ENCODE measurements at places on chromosomes 16 and 17.

DNA sequence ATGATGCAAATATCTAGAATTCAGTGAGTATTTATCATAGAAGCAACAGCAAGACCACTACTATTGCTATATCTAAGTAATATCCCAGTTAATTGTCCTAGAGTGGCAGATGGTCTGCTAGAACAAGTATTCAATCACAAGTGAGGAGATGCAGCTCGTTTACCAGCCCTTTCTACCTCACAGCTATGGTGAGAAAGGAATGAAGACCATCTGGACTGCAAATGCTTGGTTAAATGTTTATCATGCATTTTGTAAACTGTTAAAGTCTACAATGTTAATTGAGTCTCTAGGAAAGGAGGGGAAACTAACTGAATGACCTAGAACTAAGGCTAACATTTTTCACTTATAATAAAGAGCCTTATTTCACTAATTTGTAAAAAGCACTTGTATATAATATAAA, 52.5 kb downstream of the CNOT1 start:
- DNase-seq = no peak

DNA sequence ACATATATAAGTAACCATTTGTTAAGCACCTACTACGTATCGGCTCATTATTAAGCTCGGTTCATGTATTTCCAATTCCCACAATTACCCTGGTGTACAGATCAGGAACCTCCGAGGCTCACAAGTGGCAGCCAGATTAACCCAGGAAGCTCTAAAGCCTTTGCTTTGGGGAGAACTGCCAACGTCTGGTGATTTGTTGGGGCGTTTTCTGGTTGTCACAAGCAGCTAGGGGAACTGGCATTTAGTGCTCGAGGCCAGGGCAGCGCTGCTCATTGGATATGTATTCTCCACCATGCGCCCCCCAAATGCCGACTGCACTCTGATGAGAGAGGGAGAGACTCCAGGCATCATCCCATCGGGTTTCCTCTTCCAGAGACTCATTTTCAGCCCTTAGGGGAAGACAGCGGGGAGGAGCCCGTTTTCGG, 541 bp downstream of the ZNF18 start:
- no peak for DNase-seq

DNA sequence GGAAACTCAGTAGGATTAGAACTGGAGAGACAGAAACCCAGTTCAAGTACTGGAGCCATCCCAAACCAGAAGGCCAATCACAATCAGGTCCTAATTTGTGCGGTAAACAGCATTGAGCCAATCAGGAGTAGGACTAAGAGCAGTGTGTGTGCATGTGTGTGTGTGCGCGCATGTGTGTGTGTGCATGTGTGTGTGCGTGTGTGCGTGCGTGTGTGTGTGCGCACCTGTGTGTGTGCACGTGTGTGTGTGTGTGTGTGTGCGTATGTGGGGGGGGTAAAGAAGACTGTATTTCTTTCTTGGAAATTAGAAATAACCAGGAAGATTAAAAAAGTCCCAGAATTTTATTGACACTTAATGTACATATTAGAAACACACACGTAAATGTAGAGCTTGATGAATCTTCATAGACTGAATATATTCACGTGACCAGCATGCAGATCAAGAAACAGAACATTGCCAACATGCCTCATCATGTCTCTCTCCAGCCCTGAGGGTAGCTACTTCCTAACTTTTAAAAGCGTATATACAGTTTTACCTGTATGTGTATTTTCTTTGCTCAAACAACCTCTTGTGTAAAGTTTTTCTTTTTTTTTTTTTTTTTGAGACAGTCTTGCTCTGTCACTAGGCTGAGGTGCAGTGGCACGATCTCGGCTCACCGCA, 919 bp upstream of the DHRS7C start:
- no peak for DNase-seq

DNA sequence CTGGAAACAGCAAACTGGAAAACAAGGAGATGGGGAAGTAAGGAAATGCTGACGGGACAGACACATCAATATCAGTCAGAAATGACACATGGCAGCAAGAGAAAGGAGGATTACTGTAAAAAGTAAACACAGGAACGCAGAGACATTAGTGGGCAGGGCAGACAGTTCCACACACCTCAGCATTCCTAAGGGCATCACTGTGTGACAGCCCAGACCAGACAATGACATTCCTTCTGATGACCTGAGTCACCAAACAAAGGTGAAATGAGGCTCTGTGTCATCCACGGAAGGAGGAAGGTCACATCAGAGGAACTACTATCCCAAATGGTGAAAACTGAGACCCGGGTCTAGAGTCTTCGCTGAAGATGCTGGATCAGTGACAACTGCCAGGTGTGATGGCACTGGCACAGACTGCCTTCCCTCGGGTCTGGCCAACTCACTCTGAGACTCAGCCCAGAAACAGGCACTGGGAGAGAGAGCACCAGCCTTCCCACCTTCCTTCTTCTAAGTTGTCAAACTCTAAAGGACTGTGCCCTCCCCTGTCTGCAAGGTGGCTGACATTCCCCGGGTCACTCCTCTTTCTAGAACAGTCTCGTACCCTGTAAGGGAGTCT, 36.7 kb downstream of the TK2 start:
- no peak for DNase-seq

DNA sequence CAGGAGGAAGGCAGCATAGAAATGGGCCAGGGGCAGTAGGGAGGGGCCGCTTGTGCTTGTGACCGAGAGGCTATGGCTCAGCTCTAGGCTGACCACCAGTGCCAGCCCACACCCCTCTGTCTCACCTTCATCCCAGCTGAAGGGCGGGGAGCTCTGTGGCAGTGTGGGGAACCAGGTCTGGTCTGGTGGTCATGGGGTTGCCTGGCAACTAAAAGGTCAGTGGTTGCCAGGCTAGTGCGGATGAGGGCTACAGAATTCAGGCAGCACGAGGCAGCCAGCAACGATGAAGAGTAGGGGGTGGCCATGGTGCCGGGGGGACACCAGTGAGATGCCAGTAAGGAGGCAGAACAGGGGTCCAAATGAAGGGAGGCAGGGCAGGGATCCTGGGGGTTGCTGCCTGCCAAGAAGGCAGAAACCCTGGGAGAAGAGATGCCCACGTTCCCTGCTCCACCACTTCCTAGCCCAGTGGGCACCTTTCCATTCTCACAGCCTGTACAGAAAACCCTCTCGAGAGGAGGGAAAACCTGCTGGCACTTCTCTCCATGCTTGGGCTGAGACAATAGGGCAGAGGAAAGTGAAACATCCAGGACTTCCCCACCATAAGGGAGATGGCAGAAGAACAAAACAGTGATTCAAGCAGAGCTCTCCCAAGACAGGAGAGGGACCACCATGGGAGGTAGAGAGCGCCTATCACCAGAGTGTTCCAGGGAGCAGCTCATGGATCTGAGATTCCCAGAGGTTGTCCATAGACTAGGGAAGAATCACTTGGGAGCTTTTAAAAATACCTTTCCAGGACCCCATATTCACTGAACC, 39.7 kb downstream of the SRCIN1 start:
- DNase-seq = no peak
